ENCODE measurements at places on chromosomes 3 and 15. TPM values are rescaled to one million over a fixed set of nuclear protein-coding genes. Genes with fewer than 3 reads are reported as not detected.

DNA sequence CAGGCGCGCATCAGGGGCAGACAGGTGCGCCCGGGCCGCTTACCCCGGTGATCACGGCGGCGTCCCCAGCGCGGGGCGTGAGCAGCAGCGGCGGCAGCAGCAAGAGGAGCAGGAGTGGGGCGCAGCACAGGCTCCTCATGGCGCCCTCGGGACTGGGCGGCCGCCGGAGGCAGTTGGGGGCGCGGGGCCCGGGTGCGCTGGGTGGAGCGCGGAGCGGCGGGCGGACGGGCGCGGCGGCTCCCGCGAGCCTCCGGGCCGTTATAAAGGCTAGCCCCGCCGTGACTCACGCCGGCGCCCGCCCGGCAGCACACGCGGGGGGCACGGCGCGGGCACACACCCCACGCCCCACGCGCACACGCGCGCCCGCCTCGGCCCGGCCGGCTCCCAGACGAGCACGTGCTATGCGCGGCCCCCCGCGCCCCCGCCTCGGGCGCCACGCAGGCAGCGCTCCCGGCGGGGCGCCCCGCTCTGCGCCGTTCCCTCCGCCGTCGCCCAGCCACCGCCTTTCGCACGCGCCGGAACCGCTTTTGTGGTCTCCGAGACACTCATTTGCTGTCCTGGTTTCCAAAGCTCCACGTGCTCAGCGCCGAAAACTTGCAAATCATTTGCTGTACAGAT, at the start of gene PROK2:
Gene PROK2 (minus strand): TSS at position 235 of the 618 bp plus-strand sequence. CDS start 96 bp downstream, at position 139.
- DNase-seq: no peak

GRCh38 chr3:30368978-30369377, 237.4 kb upstream of the TGFBR2 start:
- no peak for DNase-seq

DNA sequence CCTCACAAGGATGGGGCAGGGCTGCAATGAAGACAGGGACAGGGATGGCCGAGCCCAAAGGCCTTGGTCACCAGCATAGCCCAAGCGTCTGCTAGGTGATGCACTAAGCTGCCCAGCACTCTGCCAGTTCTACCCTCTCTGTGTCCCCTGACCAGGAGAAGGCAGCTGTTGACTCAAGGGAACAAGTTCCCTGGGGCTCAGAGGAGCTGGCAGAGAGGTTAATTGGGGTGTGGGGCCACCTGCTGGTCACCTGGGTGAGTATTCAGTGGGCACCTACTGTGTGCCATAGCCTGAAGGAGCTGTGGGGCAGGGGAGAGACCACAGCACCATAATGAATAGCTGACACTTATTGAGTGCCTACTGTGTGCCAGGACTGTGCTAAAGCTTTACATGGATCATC, 22.0 kb upstream of the DOCK3 start:
- DNase-seq: no peak

DNA sequence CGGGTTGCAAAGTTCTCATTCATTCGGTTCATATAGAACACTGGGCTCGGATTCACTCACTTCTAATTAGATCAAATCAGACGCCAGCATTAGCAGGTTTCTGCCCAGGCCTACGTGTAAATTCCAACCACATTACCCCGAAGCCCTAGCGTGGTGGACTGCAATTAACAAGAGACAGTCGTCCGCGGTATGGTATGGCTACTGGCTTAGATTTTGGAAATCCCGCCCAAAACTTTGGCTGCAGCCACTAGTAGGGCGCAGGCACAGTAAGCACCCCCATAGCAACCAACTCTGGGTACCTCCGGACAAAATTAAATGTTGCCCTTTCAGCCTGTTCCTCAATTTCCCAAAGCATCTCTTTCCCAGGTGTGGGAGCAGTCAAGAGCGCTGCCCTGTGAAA, 771 bp downstream of the RARRES1 start:
- no peak for DNase-seq

- DNase-seq: no peak
Observed at GRCh38 chr3:55406696-55407425, 80.2 kb downstream of the WNT5A start.

DNA sequence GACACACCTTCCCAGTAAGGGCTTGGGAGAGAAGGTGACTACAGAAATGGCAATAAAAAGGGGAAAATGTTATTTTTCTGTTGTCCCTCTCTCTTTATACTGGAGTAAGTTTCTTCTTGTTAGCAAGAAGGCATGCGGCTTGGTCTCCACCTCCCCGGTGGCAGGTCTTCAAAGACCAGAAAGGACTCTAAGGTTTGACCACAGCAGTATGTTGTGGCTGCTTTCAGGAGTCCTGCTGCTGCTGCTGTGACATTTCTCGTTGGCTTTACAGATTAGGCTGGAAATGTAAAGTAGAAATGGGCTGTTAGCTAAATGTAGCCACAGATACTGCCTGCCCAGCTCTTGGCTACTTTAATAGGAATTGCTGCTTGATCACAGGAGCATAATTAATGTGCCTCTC, 175.8 kb upstream of the ZBTB20 start:
- DNase-seq: no peak

Gene TNFSF10
- 49.7 TPM for polyA plus RNA-seq

Gene PPP2R3A
- polyA plus RNA-seq: 20.7 TPM

Gene SELENOK
- 97.3 TPM for polyA plus RNA-seq

Gene INSYN1
- polyA plus RNA-seq: 22.4 TPM
